Amniotic stem cell (primary cell): ENCODE measurements at places on chromosomes 5 and 9.
A peak's percentile ranks its signal among the peaks of the same experiment; 100 is the strongest.

GRCh38 chr9:406886-407654 lies 192.4 kb downstream of the DOCK8 start:
- no peak for DNase-seq

GRCh38 chr9:117334101-117334500 lies 80.8 kb downstream of the ASTN2 start:
- DNase-seq, result no peak

GRCh38 chr9:24939109-24939850 lies 393.6 kb upstream of the IZUMO3 start:
- no peak for DNase-seq

GRCh38 chr9:28410411-28410810 lies 837.1 kb upstream of the C9orf72 start:
- no peak for DNase-seq

- DNase-seq, result no peak
Observed at GRCh38 chr9:98997604-98998003, 53.9 kb downstream of the COL15A1 start.

DNA sequence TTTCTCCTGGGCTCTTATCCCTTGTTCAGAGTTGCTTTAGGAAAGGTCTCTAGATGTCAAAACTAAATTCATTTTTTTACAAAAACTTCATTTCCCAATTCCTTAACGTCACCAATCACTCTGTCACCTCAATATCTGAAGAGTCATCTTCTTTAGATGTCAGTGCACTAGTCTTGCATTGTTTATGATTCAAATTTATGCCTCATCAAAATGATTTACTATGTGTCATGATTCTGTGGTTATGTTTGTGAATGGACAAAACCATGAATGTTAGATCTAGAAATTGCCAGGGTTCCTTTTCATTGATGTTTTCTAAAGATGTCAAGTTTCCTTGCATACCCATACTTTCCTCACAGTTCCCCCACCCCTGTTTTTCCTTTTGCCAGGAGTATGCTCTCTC lies 21.5 kb downstream of the CWC27 start:
- no peak for DNase-seq

DNA sequence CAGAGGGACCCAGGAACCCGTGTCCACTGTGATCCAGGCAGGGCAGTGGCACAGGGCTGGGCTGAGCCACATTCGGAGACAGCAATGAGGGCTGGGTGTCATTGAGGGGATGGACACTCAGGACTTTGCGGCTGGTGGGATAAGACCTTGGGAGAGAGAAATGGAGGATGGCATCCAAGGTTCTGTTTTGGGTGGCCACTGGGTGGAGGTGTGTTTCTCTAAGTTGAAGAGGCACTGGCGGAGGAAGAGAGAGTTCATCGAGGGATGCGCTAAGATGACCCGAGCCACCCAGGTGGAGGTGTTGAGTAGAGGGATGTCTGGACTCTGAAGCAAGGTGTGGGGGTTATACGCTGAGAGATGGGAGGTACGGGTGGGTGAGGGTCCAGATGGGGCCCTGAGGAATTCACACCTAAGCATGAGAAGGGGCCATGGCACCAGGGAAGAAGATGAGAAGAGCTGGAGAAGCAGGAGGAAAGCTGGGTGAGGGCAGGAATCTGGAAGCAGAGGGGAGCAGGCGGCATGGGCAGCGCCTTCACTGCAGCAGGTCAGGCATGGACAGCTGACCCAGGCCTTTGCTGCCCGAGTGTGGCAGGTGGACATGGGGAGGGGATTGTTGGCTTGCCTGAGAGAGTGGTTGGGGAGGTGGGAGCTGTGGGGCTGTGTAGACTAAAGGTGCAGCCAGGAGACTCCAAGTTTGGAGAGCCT lies 2.5 kb upstream of the SLC25A48 start:
- no peak for DNase-seq

DNA sequence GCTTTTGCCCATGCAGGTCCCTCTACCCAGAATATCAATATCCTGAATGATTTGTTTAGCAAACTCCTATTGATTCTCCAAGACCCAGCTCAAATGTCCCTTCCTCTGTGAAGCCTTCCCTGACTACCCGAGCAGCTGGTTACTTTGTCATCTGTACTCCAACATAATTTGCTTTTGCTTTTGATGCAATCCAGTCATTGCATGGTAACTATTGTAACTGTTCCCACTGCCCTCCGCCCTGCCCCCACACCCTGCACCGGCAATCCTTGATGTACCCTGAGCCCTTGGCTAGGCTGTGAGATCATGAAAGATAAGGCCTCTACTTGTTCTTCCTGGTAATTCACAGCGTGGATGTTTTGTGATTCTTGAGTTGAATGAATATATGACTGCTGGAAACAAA lies 119.9 kb upstream of the BOD1 start:
- DNase-seq, result no peak

GRCh38 chr5:43410414-43410813 lies 1.8 kb downstream of the CCL28 start:
- no peak for DNase-seq

- no peak for DNase-seq
Observed at GRCh38 chr9:6630502-6631206, 14.9 kb downstream of the GLDC start.

- no peak for DNase-seq
Observed at GRCh38 chr5:171709930-171710329, 75.7 kb upstream of the SMIM23 start.

DNA sequence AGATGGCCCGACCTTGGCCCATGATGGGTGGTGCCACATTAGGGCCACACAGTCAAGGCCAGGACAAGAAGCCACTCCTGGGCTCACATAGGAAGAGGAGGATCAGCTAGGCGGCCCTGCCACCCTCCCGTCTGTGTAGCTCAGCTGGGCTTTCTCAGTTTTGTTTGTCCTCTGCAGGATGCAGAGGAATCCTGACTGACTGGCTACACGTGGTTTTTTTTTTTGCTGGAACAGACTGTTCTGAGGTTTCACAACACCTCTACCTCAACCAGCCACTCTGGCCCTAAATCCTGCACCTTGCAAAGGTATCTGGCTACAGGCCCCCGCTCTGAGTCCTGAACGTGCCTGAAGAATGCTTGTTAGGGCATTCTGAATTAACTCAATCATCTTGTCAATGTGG lies 88.3 kb upstream of the MSX2 start:
- DNase-seq, result no peak

DNA sequence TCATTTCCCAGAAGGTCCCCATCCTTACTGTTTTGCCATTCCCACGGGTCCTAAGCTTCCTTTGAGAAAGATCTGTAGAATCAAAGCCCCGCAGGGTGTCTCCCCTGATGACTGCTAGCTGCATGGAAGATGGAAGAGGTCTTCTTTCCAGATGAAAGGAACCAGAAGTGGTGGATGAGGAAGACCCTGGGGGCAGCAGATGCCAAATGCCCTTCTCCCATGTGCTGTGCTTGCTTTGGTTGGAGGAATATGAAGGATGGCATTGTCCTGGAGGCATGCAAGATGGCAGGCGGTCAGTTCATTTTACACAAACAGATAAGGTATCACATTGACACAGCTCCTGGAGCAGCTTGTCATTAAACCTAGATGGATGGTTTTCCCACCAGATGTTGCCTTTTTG lies 25.8 kb upstream of the CER1 start:
- no peak for DNase-seq

- DNase-seq, result no peak
Observed at GRCh38 chr5:138568061-138568824, 7.0 kb downstream of the HSPA9 start.

GRCh38 chr9:120393386-120394057 lies 186.4 kb downstream of the CDK5RAP2 start:
- DNase-seq, result no peak

DNA sequence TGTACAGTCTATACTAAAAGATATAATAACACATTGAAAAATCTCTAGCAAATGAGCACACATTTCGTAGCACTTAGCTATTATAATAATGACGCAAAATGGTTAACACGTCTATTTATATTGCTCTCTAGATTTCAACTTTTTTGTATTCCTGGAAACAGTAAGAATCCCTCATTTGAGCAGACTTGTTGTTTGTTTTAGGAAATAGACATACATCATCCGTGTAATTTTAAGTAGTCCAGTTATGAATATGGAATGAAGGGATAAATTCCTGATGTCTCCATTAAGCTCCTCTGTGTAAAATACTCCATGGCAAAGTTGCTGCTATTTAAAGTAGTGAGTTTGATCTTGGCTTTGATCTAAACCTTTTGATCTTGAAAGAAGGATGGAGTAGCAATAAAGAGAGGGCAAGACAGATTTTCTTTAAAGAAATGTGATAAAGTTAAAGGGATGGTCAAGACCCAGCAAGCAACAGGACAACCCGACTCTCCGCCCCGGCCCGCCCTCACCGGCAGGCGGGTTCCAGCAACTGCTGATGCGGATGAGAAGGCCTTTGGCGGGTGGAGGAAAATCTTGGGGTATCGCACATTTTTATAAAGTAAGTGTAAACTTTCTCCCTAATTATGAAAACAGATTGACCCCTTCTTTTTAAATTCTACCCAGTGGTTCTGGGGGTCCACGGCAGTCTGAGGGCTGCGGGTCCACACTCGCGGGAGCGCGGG lies 277.4 kb downstream of the AOPEP start:
- DNase-seq, result peak; percentile 40

DNA sequence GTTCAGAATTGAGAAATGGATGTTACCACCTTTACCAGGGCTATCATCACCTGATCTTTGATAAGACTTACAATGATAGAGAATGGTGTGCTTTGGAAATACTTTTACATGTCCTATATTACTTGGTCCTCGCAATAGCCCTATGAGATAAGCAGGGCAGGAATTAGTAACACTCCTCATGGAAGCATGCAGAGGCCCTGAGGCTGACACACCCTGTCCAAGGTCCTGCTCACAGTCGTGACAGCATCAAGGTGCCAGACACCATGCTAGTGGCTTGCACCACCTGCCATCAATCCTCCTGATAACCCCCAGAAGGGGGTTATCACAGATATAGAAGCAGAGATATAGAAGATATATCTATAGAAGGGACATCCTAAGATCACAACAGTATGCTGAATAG lies 216.8 kb upstream of the TBC1D2 start:
- no peak for DNase-seq

DNA sequence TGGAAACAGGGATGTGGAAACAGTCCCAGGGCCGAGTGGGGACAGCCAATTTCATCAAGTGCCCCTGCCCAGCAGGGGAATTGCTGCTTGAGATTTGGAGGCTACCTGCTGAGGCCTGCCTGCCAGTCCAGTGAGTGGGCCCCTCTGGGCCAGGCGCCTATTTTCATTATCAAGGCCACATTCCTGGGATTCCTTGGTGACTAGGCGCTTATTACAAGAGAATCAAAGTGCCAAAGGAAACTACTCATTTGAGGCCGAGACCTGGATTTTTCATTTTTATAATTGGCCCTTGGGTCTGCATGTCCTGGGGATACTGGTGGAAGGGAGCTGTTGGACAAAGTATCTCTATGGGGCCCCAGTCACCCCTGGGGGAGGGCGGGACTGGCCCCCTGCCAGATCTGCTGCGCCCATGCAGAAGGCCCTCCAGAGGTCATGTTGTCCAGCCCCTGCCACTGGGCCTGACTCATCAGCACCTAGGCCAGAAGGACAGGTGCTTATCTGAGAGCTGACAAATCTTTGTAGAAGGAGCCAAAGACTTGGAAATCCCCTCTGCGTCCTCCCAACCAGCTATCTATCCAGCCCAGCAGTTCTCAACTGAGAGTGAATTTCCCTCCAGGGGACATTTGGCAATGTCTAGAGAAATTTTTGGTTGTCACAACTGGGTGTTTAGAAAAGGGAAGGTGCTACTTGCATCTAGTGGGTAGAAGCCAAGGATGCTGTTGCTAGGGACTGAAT lies 45.6 kb downstream of the FOXI1 start:
- DNase-seq, result peak; percentile 47

DNA sequence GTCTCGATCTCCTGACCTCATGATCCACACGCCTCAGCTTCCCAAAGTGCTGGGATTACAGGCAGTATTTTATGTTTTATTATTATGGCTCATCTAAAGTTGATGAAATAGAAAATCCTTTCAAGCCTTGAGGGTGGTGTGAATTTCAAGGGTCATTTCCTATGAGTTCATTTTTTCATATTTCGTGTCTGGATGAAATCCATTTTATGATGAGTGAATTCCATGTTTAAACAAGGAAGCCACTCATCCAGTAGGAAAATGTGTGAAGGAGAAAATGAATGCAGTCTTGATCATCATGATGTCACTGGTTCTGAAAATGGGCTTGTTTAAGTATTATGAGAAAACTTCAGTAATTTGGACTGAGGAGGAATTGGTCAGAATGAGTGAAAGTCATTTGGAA lies 74.6 kb upstream of the ZSWIM6 start:
- no peak for DNase-seq

DNA sequence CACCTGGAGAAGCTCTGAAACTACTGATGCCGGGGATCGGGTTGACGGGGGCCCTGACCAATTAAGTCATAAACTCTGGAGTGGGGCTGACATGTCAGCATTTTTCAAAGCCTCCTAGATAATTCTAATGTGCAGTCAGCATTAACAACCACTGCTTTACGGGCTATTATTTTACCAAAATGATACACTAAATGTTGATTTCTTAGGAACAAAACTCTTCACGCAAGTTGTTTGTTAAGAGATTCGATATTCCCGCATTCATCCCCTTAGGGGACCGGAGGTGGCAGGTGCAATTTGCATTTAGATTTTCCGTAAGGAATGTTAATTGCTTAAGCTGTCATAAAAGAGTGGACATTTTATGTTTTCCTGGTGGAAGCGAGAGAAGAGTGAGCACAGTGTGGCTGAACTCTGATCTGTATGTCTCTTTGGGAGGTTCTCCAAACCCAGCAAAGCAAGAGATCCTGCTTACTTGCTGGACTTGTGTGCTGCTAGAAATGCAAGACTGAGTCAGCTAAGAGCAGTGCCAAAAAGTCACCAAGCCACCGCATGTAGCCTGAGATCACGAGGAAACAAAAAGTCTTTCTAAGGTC lies 77.6 kb downstream of the UGCG start:
- DNase-seq, result no peak

DNA sequence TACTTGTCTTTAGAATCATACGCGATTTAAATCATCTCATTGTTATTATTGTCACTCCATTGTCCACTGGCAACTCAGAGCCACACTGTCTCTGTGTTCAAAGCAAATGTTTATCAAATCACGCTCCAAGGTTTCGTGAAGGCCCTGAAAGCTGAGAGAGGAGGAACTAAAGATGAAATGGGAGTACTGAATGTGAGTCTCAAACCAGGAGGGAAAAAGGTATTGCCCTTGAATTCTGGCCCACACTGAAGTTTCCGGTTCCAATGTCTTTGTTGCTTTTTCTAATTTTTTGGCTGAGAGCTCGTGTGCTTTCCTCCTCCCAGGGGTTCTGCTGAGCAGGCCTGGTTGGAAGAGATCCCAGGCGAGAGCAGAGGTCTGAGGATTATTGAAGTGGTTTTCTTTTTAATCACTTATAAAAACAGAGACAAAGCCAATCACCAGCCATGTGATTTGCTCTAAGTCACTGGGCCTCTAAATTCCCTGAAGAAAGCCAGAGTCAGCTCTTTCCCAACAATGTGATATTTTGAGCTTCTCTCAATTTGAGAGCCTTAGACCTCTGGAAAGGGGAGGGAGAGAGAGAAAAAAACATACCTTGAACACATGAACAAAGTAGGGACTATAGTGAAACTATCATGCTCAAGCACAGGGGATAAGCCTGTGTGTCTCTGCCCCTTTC lies 420.8 kb upstream of the GRAMD2B start:
- peak; percentile 46 for DNase-seq
